ENCODE measurements at places on chromosomes 5 and 9.

GRCh38 chr5:25539536-25539935 lies 894.8 kb upstream of the CDH10 start:
- no peak for DNase-seq

- no peak for DNase-seq
Measured at GRCh38 chr9:93280661-93281259, 96.8 kb downstream of the WNK2 start.

- no peak for DNase-seq
Measured at GRCh38 chr9:91896097-91896496, 53.9 kb downstream of the ROR2 start.

DNA sequence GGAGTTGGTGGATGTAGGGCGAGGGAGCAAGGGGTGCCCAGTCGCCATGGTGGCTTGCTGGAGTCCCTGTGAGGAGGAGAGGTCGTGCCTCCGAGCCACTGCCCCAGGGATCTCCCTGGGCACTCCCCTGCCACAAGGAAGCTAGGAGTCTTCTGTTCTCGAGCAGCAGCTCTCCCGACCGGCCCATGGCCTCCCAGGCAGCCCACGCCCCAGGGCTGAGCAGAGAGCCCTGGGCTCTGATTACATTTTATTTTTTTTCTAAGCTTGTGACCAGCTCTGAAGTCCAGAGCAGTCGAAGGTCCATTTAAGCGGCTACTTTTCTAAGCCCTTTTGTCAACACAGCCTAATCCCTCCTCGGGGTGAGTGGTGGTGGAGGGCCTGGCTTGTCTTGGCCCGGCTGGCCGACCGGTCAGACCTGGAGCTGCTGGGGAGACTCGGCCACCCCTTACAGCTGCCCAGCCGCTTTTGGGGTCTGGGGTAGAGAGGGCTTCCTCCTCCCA lies 2.1 kb downstream of the RXRA start:
- no peak for DNase-seq

- DNase-seq = no peak
Measured at GRCh38 chr5:150497274-150497988, 10.5 kb upstream of the NDST1 start.

GRCh38 chr9:95649801-95650213 lies 133.0 kb upstream of the PTCH1 start:
- DNase-seq = no peak

- no peak for DNase-seq
Measured at GRCh38 chr5:116509483-116510244, 65.0 kb downstream of the SEMA6A start.

GRCh38 chr5:60207040-60207439 lies 313.5 kb upstream of the PDE4D start:
- DNase-seq = no peak

- peak; percentile 33 for DNase-seq
Measured at GRCh38 chr5:150155258-150156026, at the start of gene PDGFRB. Gene PDGFRB (minus strand): TSS chr5:150155845. CDS start chr5:150137047, 18,798 bp downstream.

DNA sequence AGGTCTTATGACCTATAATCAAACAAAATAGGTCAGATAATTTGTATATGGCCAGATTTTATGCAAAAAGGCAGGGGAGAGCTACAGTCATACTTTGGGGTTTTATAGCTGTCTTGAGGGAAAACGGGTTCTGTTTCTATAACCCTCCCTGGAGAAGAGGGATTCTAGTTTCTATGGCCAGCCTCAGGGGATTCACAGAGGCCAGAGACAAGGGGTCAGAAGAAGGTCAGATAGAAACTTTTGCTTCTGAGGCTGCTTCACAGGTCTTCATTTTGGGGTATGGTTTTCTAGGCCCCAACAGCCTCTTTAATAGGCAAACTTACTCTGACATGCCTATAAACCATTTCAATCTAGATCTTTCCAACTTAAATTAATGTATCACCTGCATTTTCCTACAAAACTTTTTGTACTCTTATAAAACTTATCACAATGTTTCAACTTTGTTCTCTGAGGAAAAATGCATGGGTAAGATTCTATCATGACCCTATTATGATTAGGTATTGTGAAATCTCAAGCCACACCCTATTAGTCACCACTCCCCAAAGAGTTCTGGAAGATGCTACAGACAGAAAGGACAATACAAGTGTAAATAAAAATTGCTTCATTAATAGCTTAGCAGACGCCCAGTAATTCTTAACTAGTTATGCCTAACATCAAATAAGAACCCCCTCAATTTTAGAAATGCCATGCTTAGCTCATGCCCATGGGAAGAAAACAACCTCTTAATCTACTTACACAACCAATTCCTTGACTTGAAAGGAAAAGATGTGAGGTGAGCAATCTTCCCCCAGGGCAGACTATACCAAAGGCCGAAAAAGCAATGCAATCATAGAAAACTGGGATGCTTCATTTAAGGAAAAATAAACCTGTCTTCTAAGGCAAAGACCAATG lies 396.6 kb downstream of the TLR4 start:
- DNase-seq = no peak

- no peak for DNase-seq
Measured at GRCh38 chr5:82413302-82414040, 135.3 kb upstream of the RPS23 start.

GRCh38 chr9:19232823-19233194 lies 2.3 kb downstream of the DENND4C start:
- DNase-seq = peak; percentile 24

DNA sequence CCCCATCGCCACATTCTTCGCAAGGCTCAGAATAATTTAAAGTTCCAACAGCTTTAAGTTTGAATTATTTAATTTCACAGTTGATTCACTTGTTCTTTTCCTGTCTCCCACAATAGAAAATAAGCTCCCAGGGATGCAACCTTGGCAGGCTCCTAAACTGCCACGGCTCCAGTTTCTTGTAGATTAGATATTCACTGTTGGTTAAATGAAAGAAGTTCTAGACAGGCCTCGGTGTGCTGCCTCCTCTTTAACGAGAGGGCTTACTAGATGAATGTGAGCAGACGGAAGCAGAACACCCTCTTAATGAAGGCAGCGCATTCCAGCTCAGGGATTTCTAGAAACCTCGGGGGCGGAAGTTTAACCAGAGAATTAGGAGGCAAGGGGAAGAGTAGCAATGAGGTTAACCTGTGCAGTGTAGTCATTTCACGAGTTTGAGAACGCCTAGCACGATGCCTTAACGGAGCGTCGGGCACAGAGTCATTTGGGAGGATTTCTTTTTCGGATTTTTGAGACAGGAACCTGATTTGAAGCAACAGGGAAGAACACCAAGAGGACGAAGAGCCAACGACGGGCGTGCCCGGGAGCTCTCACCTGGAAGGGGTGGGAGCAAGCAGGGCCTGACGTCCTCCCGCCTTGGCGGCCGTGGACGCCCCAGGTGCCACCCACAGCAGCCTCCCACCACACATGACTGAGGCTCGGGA lies 637 bp upstream of the SMC5 start:
- DNase-seq = peak; percentile 74

GRCh38 chr5:127876384-127876783 lies 173.2 kb downstream of the CCDC192 start:
- DNase-seq = no peak

DNA sequence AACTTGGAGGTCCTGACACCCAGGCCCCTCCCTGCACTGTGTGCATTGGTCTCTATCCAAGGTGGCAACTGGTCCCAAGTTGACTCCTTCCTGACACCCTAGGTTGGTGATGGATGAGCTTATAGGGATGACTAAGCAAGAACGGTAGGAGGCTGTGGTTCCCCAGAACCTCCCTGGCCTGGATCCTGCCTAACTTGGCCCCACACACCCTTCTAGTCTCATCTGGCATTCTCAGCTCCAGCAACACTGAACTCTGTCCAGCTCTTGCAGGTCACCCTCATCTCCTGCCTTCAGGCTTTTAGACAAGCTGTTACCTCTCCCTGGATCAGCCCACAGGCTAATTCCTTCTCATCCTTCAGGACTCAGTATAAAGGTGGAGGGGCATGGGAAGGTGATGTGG lies 16.5 kb downstream of the AQP3 start:
- DNase-seq = no peak

- no peak for DNase-seq
Measured at GRCh38 chr5:142078221-142078620, 30.4 kb upstream of the NDFIP1 start.

- DNase-seq = no peak
Measured at GRCh38 chr5:111427762-111428161, 84.6 kb downstream of the STARD4 start.

DNA sequence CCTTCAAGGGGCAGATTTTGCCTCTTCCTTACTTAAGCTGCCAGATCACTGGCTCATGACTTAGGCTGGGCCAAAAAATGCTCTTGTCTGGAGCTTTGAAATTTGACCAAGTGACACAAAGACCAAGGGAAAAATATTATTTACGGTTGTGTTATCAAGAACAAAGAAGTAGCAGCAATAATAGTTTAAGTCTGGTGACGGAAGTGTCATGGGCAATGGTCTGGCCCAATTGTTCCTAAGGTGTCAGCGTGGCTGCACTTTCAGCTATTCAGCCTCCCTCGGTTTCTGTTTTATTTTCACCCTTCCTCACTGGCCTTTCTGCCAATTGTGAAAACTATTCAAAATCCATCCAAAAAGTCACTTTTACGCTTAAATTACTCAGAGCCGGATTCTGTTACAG lies 185.3 kb downstream of the CDH18 start:
- no peak for DNase-seq

- peak; percentile 75 for DNase-seq
Measured at GRCh38 chr5:463952-464351, 21.0 kb downstream of the EXOC3 start.

- no peak for DNase-seq
Measured at GRCh38 chr9:114246558-114246957, 76.3 kb upstream of the ORM1 start.

DNA sequence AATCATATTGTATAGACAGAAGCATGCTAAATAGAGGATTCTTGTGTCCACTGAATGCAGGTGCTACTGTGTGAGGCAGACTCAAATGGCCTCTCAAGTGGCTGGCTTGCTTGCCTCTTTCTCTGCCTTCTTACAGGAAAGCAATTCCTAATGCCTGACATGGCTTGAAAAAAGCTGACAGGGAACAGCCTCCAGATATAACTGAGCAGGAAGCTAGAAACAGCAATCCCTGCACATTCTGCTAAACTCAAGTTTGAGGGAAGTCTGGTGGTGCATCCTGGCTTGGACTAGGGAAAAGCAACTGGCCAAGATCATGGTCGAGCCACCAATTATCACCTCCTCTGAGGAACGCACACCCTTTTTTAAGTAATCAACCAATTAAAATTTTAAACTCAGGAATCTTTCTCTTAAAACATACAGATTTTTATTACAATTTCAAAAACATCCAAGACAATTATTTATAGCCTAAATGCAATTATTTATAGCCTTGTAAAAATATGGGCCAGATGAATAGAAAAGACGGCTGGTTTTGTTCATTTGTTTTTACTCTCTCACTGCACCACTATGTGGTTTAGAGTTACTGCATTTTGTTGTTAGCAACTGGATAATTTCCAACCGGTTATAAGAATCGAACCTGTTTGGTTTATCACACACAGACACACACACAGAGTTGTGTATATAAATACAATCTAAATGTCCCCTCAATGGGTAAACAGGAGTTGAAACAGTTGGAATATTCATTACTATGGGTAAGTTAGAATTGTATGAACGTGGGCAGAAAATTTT lies 290.9 kb upstream of the ANKRD55 start:
- no peak for DNase-seq

DNA sequence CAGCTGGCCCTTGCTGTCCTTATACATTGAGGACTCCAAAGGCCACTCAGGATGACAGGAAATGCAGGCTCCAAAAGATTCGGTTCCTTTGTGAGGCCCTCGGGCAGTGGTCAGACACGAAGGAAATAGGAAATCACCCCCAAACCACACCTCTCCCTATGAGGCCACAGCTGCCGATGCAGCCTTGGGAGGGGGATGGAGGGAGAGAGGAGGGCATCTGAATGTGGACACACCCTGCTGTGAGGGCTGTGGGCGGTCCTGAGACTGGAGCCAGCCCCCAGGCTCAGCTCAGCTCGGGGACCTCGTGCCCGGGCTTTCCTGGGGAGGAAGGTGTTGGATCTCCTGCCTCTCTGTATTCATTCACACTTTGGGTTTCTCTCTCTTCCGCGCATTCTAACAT lies 2.7 kb upstream of the CLPTM1L start:
- no peak for DNase-seq

DNA sequence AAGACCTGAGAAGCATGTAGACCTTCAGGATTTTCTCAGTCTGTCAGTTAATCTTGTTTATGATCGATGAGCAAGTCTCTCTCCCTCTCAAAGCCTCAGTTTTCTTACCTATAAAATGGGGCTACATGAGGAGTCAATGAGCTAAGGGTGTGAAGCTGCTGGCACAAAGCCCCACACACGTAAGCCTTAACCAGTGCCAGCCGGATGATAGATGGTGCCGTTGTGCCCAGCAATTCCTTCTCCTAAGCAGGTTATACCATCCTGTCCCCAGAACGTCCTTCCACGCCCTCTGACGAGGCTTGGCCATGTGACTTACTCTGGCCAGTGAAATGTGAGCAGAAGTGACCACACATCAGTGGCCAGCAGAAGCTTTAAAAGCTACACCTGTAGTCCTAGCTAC lies 179.0 kb downstream of the C9orf50 start:
- no peak for DNase-seq

DNA sequence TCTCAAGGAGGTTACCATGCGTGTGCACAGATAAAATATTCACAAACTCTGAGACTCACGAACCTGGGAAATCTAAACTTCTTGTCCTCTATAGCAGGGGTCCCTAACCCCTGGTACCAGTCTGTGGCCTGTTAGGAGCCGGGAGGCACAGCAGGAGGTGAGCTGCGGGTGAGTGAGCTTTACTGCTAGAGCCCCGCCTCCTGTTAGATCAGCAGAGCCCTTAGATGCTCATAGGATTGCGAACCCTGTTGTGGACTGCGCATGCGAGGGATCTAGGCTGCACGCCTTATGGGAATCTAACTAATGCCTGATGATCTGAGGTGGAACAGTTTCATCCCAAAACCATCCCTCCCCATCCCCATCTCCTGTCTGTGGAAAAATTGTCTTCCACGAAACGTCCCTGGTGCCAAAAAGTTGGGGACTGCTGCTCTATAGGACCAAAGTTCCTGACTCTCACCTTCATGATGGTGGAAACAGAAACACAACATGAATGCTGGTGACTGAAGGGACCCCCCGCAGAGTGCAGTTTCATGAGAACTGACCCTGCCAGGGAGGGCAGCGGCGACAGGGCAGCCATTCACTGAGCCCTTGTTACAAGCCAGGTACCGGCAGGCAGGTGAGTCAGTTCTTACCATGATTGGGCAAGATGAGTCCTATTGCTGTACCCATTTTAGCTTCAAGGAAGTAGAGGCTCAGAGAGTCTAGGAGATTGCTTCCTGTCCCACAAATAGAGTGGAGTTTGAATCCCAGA lies 181.9 kb downstream of the RGS3 start:
- DNase-seq = no peak

GRCh38 chr5:68028131-68028727 lies 187.3 kb upstream of the PIK3R1 start:
- no peak for DNase-seq
